ENCODE measurements at places on chromosomes 1 and 21. TPM values are rescaled to one million over a fixed set of nuclear protein-coding genes. Genes with fewer than 3 reads are reported as not detected.

- peak; percentile 93 for DNase-seq
Observed at GRCh38 chr1:246002725-246003441, 504.2 kb downstream of the SMYD3 start.

- no peak for DNase-seq
Observed at GRCh38 chr1:22155517-22155916, 12.6 kb upstream of the WNT4 start.

DNA sequence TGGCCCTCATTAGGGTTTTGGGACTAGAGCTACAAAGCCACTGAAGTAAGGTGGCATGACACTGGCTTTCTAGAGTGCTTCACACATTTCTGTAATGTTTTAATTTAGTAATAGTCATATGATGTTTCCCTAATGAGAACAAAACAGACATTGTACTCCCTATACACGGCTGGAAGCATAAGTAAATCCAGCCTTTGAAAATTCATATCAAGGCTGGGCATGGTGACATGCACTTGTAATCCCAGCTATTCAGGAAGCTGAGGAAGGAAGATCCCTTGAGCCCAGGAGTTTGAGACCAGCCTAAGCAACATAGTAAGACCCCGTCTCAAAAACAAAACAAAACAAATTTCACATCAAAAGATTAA is 7.4 kb downstream of the USP48 start:
- DNase-seq = no peak

GRCh38 chr1:30058970-30059369 is 664.4 kb downstream of the MATN1 start:
- no peak for DNase-seq

DNA sequence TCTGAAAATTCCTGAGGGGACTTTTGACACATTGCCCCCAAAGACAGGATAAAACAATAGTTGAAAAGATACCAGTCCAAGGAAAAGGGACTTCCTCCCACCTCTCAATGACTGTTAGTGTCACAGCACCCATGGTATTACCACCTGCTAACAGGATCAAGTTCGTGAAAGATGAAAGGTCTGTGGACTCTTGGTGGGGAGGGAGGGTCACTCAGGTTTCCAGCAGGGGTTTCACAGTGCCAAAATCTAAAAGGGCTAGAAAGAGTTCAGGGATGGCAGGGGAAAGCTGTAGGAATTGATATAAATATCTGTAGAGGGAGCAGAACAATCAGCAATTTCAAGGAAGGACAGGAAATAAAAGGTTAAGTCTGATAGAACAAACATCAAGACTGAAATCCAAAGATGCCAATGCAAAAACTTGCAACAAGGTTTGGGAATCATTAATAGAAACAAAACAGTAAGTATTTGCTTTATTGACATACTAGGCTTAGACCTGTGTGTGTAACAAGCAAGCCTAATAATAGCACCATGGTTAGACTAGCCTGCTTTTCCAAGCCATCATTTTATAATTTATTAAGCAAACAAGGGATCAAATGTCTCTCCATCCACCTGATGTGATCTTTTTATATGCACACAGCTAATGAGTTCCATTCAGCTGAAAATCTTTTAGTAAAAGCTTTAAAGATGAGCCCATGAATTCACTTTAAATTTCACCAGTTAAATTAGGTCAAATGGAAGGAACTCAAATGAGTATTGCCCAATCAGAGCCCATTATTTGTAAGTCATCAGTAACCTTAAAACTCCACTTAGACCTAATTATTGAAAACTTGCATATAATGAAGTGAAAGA is 3.7 kb downstream of the MCL1 start:
- no peak for DNase-seq

DNA sequence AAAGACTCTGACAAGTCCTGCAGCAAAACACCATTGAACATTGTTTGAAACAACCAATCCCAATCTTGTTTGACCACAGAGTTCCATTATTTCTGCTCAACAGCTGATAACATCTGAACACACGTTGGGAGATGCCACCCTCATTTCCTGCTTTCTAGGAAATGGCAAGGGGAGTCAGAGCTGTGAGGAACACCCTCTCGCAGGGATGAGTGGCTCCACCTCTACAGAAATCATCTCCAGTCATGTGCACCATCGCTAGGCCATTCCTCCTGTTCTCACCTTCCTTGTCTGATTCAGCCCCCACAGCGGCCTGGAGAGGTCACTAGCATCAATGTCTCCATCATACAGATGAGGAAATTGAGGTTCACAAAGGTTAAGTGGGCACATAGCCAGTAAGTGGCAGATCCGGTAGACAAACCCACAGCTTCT is 22.4 kb upstream of the RUNX3 start:
- no peak for DNase-seq

DNA sequence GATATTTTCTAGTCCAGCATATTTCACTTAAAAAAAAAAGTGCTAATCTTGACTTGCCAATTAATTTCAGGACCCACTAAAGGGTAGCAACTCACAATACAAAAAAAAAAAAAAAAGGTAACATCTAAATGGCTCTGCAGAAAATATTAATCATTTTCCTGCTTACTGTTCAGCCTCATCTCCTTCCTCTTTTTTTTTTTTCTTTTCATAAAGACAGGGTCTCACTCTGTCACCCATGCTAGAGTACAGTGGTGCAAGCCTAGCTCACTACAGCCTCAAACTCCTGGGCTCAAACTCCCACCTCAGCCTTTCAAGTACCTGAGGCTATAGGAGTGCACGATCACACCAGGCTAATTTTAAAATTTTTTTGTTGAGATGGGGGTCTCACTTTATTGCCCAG is 30.4 kb downstream of the TTC13 start:
- no peak for DNase-seq

Gene OR2L2
- total RNA-seq = 0.08 TPM

Gene MPZ
- total RNA-seq = 0.44 TPM
